ACHN (cell line): ENCODE measurements at places on chromosomes 3 and 15.

DNA sequence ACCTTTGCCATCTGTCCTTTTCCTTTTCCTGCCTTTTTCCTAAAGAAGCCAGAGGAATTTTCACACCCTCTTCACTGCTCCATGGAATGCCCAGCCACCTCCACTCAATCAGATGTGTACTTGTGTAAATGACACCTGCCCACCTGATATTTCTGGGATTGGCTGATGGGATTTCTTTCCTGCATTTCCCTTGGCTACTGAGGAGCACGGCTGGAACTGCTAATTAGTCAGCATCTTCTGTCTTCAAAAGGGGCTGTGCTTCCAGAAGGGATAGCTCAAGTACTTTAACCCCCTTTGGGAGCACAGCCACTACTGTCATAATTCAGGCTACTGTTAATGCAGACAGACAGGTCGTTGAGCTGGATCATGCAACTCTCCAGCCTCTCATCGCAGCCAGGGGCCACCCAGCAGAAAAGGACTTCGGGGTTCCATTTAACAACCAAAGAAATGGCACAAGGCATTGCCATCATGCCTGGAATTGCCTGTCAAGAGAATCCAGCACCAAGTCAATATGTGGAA lies 38.6 kb downstream of the MGLL start:
- no peak for DNase-seq

DNA sequence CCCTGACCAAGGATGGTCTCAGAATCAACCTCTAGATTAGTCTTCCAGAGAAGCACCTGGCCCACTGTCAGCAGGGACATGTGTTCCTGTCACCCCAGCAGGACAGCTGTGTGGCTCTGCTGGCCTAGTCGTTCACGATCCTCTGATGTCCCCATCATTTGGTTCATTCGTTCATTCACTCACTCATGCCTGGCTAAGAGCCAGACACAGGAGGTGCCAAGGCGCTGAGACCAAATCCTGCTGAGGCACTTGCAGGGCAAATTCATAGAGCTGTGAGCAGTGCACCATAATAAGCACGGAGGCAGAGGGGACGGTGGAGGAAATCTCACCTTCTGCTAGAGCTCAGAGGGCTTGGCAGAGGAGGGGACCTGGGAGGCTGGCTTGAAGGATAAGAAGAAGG lies 49.9 kb upstream of the FGD5 start:
- DNase-seq: no peak

DNA sequence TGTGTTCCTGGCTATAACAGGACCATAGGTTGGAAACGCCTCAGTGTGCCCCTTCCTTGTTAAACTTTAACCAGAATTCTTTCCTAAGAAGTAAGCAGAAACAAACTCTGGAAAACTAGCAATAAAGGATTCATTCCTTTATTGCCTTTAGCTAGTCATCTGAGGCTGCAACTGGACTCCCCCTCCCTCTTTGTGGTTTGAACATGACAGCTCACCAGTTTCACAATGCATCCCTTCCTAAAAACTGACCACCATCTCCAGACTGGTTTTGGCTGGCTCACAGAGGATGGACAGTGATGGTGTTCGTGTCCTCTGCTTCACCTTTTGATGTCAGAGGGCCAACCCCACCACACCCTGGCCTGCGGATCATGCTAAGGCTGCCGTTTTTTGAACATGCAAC lies 27.9 kb upstream of the TGFBR2 start:
- DNase-seq: peak; percentile 89

DNA sequence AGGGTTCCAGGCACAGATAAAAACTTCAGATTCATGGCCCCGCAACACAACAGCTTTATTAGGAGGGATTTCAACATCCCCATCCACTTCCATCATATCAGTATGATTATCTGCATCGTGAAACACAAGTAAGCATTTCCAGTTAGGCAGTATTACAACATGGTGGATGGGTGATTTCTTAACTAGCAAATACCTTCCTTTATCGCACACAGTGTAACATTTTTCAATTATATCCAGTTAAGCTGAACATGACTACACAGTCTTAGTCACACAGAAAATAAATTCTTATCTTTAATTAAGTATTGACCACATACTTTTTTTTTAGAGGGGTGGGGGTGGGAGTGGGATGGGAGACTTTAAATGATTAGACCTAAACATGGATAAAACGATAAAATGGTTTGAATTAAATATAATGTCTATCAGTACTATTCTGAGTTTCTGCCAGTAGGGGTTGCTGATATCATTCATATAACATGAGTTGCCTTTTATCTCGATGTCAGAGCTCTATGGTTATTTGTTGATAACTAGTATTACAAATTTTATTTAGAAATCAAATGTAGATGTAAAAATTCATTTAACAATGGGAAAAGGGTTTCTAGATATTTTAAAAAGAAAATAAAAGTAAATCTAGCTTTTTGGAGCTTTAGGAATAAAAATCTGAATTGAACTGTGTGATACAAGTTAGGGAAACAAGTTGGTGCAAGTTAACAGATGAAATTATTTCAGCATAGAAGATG lies 146.6 kb downstream of the TBL1XR1 start:
- peak; percentile 62 for DNase-seq

GRCh38 chr3:36993326-36994283 lies at the start of gene MLH1:
Gene MLH1, plus strand, starts transcription at chr3:36993518. Its CDS starts 30 bp downstream, at chr3:36993548.
- DNase-seq: peak; percentile 100

GRCh38 chr3:45123581-45124269 lies 22.5 kb downstream of the CDCP1 start:
- DNase-seq: peak; percentile 89

DNA sequence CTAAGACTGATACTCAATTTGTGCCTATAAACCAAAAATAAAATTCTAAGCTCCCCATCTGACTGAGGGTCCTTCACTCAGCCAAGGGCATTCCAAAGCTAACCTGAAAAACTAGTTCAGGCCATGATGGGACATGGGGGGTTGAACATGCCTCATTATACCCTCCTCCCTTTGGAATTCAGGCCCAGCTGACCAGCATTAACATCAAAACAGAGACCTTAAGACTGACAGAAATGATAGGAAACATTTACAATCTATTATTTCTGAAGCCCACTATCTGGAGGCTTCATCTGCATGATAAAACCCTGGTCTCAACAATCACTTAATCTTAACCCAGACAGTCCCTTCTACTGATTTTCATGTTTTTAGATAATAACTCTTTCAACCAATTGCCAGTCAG lies 140.4 kb downstream of the ANO10 start:
- DNase-seq: no peak

DNA sequence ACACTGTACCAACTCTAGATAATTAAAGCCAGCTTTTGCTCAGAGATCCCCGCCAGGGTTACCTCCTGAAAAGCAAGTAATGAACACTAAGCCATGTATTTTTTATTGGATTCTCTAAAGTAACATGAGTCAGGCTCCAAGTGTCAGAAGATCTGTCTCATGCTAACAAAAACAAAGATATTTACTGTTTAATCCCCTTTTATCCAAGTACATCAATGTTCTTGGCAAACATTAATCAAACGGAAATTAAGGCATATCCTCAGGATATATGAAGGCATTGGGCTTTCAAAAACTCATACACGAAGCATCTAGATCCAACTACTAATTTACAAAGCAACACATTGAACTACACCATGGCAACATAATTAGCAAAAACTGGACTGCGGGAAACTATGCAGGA lies 37.2 kb downstream of the MYO5A start:
- no peak for DNase-seq

- no peak for DNase-seq
Measured at GRCh38 chr15:58758141-58758540, 8.6 kb upstream of the ADAM10 start.

GRCh38 chr3:111776827-111777483 lies 82.1 kb upstream of the PHLDB2 start:
- DNase-seq: no peak

DNA sequence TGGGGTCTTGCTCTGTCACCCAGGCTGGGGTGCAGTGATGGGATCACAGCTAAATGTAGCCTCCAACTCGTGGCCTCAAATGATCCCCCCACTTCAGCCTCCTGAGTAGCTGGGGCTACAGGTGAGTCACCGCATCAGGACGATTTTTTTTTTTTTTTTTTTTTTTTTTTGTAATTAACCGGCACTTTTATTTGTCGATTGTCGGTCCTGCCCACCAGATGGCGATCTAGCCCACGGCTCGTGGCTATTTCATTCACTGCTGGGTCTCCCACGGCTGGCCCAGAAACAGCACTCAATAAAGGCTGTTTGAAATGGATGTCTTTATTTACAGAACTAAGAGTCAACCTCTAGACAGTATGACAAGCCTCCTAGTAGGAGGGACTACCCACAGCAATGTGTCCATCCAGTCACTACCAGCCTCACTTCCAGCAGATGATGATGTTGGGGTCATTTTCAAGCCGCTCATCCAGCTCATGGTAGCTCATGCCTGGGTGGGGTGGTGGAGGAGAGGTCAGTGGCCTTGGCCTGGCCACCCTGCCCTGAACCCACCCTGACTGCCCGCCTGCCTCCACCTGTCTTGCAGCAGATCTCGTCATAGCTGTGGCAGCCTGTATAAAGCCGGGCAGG lies 1.8 kb upstream of the ZMYND10 start:
- peak; percentile 64 for DNase-seq

DNA sequence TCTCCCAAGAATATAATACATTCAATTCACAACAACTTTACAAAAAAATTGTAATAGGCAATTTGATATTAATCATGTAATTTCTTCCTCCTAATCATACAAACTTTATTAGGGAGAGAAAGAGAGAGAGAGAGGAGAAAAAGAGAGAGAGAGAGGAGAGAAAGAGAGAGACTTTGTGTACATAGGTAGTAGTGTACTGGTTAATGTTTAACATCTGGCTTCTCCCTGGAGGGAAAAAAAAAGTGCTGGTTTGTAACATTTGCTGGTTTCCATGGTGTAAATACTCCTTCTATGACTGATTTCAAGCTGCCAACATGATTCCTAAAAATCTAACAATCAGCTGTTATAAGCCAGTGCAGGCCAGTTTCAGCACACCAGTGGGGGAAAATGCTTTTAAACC lies 98.0 kb upstream of the ARHGEF26 start:
- peak; percentile 5 for DNase-seq

DNA sequence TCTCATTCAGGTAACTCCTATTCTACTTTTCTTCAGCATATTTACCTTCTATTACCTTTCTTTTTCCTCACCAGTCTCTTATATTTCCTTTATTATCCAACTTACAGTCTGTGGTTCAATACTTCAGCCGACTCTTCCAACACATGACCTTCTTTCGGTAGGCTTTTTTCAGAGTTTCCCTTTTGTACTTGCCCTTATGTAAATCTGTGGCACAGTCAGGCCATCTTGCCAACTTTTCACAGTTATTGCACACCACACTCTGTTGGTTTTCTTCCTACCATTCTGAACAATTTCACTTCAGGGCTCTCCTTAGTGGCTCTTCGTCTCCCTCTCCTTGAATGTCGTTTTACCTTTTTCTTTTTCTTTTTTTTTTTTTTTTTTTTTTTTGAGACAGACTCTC lies 427.8 kb downstream of the LPP start:
- no peak for DNase-seq

DNA sequence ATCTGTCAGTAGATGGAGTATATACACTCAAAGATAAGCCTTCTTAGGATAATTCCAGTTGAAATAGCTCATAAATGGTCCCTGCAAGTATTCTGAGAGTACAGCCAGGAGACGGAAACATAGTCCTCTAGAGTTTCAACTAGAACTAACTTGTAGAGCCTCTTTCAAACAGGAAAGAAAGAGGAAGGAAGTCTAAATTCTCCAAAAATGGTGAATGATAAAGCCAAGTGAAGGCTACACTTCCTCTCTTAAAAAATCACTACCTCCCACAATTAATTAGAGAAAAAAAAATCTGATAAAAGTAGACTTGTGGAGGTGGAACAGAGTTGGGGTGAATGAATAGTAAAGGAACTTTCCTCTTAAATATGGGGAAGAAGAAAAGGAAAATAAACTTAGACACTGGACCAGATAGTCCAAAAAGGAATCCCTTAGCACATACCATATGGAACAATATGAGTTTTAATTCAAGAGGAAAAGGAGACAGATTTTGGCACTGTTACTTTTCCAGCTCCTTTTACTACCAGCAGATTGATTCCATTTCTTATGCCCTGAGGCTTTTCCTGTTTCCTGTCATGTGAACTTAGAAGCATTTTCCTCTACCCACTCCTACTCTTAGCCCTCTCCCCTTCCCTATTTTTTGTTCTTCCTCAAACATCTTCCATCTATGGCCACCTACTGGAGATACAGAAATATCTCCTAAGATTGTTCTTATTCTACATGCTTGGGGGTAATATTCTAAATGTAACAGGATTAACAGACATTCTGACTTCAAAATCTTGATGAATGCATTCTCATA lies 207.6 kb downstream of the CHST2 start:
- DNase-seq: no peak

DNA sequence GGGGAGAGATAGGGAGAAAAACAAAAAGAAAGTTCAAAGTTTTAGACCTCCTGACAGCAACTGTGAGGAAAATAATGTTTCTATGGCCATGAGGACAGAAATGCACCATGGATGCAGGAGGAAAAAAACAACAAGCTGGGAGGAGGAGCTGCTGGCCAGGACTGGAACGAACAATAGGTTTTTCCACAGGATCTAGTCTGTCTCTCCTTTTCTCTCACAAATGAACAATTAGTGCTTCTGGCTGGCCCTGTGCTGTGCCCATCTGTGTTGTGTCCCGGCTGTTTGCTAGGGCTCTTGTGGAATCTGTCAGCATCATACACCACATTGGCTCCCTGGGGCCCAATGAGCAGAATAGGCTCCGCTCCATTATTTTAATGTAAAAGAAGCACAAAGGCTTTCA lies 15.2 kb downstream of the GK5 start:
- DNase-seq: no peak

GRCh38 chr15:68382286-68383007 lies 49.5 kb downstream of the ITGA11 start:
- DNase-seq: no peak

DNA sequence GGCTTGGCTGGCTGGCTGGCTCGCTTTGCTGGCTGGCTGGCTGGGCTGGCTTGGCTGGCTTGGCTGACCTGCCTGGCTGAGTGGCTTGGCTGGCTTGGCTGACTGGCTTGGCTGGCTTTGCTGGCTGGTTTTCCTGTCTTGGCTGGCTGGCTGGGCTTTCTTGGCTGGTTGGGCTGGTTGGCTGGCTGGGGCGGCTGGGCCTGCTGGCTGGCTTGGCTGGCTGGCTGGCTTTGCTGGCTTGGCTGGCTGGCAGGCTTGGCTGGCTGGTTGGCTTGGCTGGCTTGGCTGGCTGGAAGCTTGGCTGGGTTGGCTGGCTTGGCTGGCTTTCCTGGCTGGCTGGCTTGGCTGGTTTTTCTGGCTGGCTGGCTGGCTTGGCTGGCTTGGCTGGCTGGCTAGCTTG lies 435.6 kb downstream of the GOLGA6L6 start:
- DNase-seq: no peak

DNA sequence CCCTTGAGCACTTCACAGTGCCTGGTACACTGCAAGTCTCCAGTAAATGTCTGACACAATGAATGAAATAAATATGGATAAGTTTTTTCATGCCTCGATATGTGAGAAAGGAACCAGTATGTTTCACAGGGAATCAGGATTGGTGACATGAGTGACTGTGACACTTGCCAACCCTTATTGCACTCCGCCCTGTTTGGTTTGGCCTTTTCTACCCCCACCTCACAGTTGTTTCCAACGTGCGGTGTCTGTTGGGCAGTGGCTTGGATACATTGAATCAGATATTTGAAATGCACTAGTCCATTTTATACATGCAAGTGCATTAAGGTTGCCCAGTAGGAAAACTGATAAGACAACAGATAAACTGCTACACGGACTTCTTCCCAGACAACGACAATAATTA lies 2.0 kb downstream of the NPHP3 start:
- no peak for DNase-seq
